ENCODE measurements at places on chromosomes 6 and 20. TPM values are rescaled to one million over a fixed set of nuclear protein-coding genes. Genes with fewer than 3 reads are reported as not detected.
A peak's percentile ranks its signal among the peaks of the same experiment; 100 is the strongest.

CLPSL1 gene
- not detected for total RNA-seq

GRCh38 chr6:28896505-28897368, 27.0 kb downstream of the TRIM27 start:
- DNase-seq: peak; percentile 80

DNA sequence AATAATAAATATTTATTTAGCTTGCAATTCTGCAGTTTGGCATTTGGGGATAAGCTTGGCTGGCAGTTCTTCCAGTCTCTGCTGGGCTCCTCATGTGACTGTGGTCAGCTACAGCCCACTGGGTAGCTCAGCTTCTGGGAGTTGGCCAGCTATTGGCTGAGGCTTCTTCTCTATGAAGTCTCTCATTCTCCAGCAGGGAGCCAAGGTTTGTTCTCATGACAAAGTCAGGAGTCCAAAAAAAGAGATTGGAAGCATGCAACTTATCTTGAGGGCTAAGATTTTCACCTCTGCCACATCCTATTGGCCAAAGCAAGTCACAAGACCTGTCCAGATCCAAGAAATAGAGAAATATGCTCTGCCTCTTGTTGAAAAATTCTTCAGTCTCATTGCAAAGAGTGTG, 94.6 kb downstream of the SNAP25 start:
- DNase-seq: no peak

DNA sequence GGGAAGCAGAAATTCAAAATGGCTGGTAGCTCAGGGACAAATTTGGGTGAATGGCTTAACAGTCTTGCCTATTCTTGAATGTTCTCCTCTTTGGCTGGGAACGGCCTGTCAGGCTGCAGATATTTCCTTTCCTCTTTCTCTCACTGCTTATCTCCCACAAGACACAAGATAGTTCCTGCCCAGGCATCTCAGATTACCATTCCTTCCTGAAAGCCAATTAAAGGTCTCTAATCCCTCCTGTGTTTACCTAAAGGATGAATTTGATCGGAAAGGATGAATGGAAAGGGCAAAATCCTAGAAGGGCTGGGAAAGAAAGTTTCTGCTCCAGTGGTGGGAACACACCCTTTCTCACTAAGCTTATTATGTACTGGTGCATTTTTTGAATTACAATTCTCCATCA, 95.9 kb upstream of the JAG1 start:
- DNase-seq: no peak

DNA sequence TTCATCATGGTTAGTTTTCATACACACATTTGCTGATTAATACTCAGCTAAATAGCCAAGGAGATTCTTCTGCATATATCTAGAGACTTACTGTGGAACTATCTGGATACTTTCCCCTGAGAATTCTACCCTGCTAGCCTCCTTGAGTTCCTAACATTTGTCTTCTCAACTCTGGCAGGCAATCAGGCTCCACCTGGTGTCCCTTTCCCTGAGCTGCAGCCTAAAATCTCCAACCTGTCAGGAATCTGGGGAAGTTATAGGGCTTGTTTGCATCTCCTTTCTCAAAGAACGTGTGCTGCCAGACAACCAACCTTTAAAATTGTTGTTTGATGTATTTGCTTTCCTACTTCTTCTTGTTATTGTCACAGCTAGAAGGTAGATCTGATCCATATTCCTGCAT, 73.4 kb downstream of the FUT9 start:
- DNase-seq: peak; percentile 45

OR2B3 gene
- not detected for total RNA-seq

- no peak for DNase-seq
Observed at GRCh38 chr6:148272597-148272996, 70.0 kb upstream of the SASH1 start.

PSORS1C1 gene
- total RNA-seq: 1.2 TPM

- no peak for DNase-seq
Observed at GRCh38 chr6:160174681-160175080, 53.1 kb downstream of the SLC22A1 start.

- DNase-seq: no peak
Observed at GRCh38 chr6:132322398-132322797, 78.9 kb downstream of the MOXD1 start.

DNA sequence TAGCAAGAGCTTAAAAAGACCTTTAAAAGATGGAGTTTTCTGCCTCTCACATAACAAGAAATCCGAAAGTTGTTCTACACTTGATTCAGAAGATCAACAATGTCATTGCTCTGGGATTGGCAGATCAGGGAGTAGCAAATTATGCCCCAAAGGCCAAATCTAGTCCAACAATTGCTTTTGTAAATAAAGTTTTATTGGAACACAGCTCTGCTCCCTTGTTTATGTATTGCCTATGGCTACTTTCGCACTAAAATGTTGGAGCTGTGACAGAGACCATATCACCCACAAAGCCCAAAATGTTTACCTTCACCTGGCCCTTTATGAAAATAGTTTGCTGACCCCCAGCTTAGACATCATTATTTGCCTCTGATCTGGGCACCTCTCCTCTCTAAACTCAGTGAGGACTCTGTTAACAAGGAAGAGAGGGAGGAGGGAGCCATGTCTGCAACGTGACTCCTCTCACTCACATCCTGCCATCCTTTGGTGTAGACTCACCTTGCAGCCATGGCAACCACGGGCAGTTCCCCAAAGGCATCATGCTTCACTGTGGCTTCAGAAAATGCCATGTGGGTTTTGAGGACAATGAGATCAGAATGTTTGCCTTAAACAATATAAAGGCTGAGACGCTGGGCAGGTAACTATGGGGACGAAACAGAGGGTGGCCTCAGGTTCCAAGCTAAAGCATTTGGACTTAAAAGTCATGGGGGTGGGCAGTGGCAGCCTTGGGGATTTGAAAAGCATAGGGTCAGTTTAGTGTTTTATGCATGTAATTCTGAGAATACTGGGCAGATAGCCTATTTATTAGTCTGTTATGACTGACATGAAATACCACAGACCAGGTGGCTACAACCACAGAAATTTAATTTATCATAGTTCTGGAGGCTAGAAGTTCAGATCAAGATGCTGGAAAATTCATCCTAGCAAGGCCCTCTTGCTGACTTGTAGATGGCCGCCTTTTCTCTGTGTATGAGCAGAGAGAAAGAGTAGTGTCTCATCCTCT, 149.7 kb upstream of the TNFAIP3 start:
- no peak for DNase-seq

DNA sequence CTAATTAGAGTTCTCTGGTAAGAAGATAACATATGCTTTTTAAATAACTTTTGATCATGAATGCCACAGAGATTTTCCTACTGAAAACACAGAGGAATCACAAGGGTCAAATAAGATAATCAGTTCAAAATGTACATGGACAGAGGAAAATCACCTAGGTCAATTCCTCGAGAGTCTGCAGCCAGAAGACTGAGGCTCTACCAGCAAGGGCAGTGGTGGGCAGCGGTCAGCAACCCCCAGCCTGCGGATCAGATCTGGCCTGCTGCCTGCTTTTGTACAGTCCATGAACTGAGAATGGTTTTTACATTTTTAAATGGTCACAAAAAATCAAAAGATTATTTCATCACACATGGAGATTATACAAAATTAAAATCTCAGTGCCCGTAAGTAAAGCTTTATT, 79.0 kb downstream of the FYN start:
- DNase-seq: no peak

SMOC2 gene
- not detected for total RNA-seq

ACSS2 gene
- total RNA-seq: 43.7 TPM

- DNase-seq: peak; percentile 29
Observed at GRCh38 chr6:91276315-91276714, 689.4 kb upstream of the MAP3K7 start.

- no peak for DNase-seq
Observed at GRCh38 chr20:42857446-42857845, 332.3 kb downstream of the PTPRT start.

SAPCD1 gene
- total RNA-seq: 11.6 TPM

DNA sequence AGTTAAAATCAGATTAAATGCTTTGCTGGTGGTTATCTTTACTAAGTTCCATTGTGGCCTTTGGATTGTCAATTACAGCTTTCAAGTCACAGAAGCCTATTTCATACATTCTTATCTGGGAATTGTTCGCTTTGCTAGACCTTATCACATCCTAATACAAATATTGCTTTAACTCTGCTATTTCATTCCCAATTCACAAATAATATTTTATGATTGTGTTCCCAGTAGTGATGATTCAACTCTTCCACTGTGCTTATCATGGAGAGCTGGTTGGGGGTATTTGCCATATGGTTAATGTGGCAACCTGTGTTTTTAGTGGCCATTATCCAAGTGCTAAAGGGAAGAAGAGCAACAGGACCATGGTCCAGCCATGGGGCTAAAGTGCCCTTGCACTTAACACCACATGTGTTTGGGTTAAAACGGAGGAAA, 72.9 kb upstream of the GLP1R start:
- no peak for DNase-seq

- peak; percentile 74 for DNase-seq
Observed at GRCh38 chr6:152094992-152095592, 287.6 kb downstream of the ESR1 start.

- DNase-seq: no peak
Observed at GRCh38 chr6:35673755-35674154, 15.0 kb downstream of the FKBP5 start.

GRCh38 chr6:10146715-10147451, 268.0 kb downstream of the TFAP2A start:
- peak; percentile 16 for DNase-seq

ETV7 gene
- total RNA-seq: 0.34 TPM

DNA sequence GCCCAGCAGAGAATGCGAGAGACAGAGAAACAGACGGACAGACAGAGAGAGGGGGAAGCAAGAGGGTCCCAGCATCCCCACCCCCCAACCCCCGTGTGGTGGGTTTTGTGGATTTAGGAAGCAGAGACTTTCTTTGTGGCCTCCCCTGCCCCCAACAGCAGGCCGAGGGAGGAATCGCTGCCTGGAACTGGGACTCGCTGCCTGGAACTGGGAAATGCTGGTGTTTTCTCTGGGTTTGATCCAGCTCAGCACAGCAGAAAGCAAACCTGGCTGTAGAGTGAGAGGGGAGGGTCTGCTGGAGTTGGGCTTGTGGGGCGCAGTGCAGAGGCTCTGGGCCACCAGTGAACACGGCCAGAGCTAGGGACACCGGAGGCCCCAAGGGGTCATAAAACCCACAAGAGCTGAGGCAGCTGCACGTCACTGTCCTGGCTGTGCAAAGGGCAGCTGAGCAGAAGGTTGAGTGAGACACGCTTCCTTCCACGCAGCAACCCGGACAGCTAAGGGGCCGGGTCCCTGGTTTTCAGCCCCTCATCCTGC, 181.8 kb downstream of the TAF4 start:
- no peak for DNase-seq

DYNLT2 gene
- total RNA-seq: 1.7 TPM

SNAP25 gene
- total RNA-seq: not detected

CD164 gene
- total RNA-seq: 123 TPM

GRCh38 chr6:6328451-6328850, 8.0 kb upstream of the F13A1 start:
- DNase-seq: no peak

DNA sequence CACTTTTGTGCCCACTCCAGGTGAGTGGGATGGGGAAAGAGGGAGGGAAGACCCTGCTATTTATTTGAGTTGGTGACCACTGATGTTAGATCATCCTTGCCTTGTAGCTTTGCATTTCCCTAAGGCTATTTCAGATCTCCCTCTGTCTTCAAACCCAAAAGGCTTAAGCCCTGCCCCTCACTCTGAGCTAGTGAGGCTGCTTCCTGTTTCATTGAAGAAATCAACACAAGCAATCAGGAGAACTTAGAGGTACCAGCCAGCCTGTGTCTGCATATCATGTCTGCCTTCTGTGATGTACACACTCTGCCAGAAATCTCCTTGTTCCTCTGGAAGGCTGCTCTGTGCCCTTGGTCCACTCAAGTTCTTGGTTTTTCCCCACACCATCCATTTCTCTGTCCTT, 135.3 kb downstream of the ARID1B start:
- no peak for DNase-seq

CNKSR3 gene
- 0.73 TPM for total RNA-seq

DNA sequence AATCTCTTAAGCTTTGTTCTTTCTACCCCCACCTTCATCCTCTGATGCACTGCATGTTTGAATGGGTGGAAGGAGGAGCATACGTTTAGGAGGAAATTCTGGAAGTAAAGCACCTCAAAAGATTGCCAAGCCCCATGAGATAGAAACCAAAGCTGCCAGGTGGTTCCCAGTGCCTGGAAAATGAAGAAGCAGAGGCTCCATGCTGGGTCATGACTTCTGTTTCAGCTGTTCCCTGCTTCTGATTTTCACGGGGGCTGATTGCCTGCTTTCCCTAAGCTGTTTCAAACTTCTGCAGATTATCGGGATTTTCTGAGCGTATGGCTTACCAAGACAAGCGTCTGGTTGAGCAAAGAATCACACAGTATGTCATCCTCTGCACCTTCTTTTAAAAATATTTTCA, 87.5 kb upstream of the SYNDIG1 start:
- DNase-seq: no peak

All from HT-29 (cell line).